Activated CD8-positive, alpha-beta memory T cell treated with anti-CD3 and anti-CD28 coated beads, Interleukin-2, amount 50 U/mL, for 4 hours (primary cell): ENCODE measurements at places on chromosomes 12 and 14.

DNA sequence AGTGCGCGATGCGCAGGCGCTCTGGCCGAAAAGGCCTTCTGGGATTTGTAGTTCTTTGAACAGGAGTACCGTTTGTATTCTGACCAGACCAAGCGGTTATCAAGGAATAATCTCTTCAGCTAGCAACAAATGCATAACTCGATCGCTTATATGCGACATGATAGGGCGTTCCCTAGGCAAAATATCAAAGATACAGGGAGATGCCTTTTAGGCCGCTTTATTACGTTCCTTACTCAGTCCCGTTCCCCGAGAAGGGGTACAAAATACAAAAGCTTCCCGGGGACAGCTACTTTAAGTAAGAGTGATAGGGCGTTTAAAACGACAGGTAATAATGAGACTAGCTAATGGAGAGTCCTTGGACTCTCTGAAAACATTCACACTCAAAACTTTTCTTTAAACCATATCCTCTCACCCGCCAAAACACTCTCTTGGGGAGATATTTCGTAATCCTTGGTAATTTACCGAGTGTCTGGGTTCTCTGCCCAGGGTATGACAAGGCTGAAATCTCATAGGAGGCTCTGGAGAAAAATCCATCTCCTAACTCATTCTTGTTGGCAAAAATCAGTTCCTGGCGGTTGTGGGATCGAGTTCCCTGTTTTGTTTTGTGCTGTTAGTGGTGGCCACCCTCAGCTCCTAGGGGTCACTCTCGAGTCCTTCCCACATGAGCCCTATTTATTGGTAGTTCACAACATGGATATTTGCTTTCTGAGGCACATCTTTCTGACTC lies 412 bp upstream of the SNW1 start:
- no peak for DNase-seq

DNA sequence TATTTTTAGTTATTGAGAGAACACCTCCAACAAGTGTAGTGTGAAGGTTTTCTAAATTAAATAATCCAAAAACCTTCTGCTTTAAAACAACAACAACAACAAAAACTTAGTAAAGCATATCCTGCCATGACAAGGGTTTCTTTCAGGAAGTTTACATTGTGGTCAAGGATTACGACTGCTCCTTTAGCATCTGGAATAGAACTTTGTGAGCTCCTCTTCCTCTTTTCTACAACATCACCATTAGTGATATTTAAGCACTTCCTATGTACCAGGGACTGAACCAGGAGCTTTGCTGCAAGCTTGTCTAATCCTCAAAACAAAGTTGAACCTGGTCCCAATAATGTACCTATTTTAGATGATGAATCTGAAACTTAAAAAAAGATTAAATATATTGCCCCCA lies 315.4 kb upstream of the KITLG start:
- no peak for DNase-seq

DNA sequence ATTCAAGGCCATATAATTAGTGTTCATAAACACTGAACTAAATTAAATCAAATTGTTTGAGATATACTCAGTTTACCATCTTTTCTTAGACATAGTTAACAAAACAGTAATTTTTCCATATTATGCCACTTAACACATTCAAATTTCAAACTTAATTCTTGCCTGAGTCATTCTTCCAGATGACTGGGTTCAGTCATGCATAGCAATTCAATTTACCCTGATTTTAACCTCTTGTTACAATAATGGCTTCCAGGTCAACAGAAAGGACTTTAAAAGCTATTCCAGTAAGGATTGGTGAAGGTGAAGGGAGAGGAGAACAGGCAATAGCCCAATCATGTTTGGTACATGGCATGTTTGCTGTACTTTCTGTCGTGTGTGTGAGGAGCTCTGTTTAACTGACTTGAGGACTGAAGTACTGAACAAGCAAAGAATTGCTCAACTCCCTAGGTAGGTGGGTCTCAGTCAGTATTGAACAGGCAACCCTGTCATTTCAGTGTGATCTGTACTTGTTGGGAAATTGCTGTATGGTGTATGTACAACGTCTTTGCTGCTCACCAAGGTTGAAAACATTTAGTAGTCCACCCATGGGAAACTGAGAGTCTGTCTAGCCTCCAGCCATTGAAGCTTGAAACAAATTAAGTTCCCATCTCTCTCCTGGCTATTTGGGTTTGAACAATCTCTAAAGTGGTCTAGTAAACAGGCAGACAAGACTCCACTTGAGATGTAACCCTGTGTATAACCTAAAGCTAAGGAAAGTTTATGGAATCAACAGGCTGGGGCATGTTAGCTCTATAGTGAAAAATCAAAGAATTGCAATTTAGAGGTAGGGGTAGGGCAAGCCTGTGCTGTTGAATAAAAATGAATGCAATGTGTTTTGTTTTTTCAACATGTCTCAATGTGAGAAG lies 327.2 kb downstream of the BTG1 start:
- DNase-seq = no peak

DNA sequence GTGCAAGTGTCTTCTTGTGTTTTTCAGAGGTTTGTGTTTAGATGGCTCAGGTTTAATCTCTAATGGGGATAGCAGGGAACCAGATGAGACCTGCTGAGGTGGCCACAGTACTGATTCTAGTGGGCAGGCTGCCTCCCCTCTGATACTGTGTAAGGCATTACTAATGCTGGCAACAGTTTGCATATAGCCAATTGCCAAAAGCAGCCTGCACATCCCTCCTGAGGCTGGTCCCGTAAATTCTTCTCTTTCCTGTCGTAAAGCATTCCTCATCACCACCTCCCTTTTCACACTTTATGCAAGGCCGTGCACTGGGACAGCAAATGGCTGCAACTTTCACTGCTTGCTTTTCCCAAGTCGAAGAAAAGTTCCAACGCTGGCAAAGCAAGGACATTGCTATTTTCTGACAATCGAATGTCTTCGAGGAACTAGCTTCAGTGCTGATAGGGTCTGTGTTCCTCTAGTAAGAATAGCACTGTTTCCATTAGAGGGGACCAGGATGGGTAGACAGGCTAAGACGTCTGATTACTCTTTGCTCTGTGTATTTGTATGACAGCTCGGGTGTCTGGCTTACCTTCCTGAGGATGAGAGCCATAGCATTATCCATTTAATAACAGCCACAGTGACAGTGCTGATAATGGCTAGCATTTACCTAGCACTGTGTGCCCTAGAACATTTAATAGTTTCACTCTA lies 178.2 kb upstream of the HIF1A start:
- no peak for DNase-seq

- no peak for DNase-seq
These were observed 49.9 kb downstream of the IFNG start for GRCh38 chr12:68109444-68110217.

GRCh38 chr14:72643317-72643801 lies 250.5 kb downstream of the DPF3 start:
- no peak for DNase-seq

GRCh38 chr12:96687719-96688118 lies 198.3 kb downstream of the CFAP54 start:
- no peak for DNase-seq

GRCh38 chr12:126668538-126668937 lies 1598.4 kb upstream of the TMEM132C start:
- no peak for DNase-seq

GRCh38 chr12:107165581-107165980 lies 72.2 kb upstream of the CRY1 start:
- DNase-seq = no peak

- no peak for DNase-seq
These were observed 182.7 kb downstream of the DERA start for GRCh38 chr12:16093825-16094224.

DNA sequence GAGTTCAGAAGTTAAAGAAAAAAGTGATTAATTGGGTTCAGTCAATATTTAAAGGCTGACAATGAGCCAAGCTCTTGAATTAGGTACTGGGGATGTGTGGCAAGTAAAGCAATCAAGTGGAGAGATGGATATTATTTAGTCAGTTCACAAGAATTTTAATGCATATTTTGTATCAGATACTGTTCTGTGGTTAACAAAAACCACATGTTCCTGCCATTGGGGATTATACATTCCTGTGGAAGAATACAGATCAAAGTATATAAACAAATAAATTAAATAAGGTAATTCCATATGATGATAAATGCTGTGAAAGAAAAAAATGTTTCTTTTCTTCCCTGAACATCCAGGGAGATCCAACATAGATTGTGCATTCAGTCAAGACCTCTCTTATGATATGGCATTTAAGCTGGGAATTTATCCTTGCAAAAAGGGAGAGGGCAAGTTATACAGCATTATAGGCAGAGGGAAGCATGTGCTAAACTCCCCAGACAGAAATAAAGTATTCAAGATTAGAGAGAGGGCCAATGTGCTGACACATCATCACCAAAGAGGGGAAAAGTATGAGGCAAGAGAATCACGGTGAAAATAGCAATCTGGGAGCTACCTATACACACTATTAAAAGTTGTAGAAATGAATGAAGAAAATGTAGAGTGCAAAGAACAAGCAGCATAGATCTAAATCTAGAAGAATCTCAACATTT lies 17.6 kb upstream of the A2M start:
- DNase-seq = no peak

- no peak for DNase-seq
These were observed 553 bp upstream of the DAZAP2 start for GRCh38 chr12:51238037-51238509.

DNA sequence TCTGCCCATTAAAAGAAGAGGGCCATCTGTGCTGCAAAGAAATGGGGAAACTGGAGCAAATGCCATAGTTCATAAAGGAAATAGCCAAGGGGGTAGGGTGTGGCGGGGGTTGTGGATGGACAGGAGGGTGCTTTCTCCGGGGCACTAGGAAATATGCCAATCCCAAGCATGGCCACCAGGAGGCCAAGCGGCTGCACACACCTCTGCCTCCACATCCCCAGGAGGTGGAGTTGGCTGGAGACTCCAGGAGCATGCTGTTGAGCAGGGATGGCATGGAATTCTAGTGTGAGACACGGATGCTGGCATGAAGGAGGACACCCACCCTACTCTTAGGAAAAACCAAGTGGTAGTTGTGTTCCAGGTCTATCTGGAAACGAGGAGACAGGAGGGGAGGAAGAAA lies 25.2 kb downstream of the NID2 start:
- DNase-seq = peak; percentile 27

DNA sequence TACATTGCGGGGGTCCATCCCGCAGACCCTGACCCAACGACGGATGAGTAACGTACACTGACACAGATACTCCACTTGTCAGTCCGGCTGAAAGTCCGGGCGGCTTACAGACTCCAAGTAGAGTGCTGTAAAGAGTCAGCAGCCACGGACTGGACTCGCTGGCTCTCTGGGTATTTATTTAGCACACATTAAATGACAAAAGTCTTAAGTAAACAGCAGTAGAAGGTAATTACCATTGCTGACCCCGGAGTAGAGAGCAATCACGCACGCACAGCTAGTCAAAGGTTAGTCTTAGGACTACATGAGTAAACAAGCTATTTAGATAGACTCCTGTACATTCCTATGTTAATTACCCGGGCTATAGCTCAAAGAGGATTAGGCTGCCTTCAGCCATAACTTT lies 780.9 kb downstream of the RPS29 start:
- no peak for DNase-seq

DNA sequence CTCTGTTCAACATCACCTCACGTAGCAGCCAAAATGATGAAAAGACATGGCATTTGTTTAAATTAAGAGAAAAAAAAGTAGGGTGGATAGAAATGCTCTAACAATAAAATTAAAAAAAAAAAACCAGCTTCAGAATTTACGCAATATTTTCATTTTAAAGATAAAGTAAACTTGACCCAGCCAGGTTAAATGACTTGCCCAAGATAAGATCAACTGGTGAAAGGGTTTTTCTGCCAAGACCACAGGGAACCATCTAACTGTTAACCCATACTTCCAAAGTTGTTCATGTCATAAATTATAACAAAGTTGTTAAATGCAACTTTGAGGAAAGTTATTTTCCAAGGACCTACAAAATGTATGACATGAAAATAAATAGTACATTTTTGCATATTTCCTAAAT lies 129.6 kb upstream of the SOX5 start:
- DNase-seq = no peak

GRCh38 chr14:26729851-26730250 lies 132.0 kb upstream of the NOVA1 start:
- no peak for DNase-seq

DNA sequence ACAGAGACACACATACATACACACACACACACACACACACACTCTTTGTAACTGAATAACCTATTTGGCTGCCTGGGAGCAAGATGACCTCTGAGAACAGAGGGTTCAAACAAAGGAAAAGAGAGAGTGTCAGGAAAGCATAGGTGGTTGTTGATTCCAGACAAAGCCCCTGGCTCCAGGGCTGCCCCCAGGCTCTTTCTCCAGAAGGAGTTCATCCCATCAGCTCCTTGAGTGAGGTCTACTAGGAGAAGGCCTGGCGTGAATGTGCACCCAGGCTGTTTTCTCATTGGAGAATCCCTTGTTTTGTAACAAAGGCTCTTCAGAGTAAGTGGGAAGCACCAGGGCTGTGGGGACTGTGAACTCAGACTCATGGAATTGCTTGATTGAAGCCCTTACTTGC lies 151.9 kb downstream of the EMP1 start:
- DNase-seq = no peak

DNA sequence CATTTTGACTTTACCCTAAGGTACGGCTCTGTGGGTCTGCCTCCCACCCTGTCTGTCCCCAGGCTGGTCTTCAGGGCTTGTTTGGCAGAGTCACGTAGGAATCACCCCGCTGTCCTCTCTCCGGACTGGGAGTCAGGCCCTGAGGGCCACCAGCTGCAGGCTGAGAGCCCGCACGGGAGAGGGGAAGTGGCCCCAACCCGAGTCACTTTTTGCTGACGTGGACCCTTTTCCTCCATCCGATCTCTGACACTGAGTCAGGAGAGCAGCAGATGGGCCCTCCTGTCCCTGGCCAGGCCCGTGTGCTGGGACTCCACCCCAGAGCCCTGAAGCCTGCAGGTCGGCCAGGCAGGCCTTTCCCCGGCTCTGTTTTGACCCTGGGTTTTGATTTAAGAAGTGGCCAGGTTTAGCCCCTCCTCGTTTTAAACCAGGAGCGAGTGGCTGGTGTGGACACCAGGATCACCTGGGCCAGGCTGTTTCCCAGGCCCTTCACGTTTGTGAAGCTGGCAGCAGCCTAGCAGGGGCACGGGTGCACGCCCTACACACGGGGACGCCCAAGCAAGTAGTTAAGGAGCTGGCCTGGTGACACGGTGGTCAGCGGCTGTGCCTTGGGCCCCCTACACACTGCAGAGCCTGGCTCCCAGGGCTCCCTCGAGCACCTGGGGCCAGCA lies 12.5 kb upstream of the TEX22 start:
- no peak for DNase-seq

DNA sequence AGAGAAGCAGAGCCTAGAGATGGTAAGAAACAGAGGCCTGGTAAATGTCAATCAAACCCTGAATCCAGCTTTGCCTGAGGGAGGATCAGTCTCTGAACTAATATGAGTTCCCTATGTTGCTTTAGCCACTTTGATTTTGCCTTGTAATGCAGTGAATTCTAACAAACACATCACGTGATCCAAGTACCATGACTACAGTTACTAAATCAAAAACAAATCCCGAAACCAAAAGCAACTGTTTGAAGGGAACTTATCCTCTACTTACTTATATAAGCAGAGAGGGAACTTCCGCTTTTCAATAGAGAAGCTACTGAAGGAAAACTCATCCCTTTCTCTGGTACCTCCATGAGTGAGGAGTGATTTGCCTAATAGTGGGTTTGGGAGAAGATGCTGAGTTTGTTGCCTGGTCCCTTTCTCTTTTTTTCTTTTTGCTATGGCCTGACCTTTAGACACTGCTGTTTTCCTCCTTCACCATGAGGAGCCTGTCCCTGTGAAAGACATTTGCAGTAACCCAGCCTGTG lies 7.7 kb upstream of the PPTC7 start:
- no peak for DNase-seq
